ENCODE measurements at places on chromosomes 1 and 21. TPM values are rescaled to one million over a fixed set of nuclear protein-coding genes. Genes with fewer than 3 reads are reported as not detected.

DNA sequence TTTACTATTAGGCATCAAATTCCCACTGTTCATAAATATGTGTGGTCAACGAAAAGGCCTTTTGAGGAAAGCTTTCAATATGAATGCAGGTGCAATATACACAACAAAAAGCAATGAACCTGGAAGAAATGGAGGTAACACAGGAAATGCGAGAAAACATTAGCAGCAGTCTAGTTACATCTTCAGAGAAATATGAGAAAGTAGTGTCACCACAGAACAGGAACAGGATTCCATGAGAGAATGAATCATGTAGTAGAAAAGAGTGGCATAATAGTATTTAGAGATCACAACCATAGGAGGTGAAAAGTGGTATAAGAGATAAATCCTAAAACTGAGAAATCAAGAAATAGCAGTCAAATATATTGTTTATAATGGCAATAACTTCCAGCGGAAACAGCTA is 103.7 kb downstream of the AK5 start:
- DNase-seq, result no peak

- peak; percentile 80 for DNase-seq
These were observed 1.6 kb upstream of the STK40 start for GRCh38 chr1:36387141-36387949.

DNA sequence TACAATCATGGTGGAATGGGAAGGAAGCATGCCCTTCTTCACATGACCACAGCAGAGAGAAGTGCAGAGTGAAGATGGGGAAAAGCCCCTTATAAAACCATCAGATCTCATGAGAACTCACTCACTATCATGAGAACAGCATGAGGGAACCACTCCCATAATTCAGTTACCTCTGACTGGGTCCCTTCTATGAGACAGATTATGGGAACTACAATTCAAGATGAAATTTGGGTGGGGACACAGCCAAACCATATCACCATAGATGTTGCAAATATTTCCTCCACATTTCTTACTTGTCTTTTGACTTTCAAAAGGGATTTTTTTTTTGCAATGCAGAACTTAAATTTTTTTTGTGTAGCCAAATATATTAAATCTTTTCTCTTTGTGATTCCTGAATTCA is 14.8 kb downstream of the SH3BGR start:
- DNase-seq, result no peak

SPATA1 gene
- total RNA-seq, result 1.4 TPM
